Stimulated activated CD8-positive, alpha-beta memory T cell treated with anti-CD3 and anti-CD28 coated beads, Interleukin-4, amount 100 ng/mL, for 4 hours (primary cell): ENCODE measurements at places on chromosomes 11 and 22.

DNA sequence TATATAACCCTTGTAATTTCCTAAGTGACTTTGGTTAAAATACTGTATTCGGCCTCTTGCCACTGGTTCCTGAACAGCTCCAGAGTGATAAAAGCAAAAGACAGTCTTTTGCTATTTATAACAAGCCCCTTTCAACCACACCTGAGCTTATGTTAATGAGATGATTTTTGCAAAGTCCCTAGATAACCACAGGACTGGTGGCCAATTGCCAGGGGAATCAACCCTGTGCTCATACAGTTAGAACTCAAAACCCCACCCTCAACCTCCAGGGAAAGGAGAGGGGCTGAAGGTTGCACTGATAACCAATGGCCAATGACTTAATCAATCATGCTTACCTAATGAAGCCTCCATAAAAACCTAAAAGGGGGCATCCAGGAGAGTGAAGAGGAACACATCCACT is 77.9 kb downstream of the SIK3 start:
- DNase-seq, result no peak

- no peak for DNase-seq
Measured at GRCh38 chr22:36860821-36861659, at the start of gene NCF4. TSS of gene NCF4 (plus strand) at chr22:36861006. CDS start at chr22:36861172, 166 bp downstream.

GRCh38 chr11:19715373-19715772 is 2.7 kb downstream of the NAV2 start:
- DNase-seq, result no peak

- no peak for DNase-seq
Measured at GRCh38 chr11:119028346-119029068, 2.2 kb downstream of the SLC37A4 start.

DNA sequence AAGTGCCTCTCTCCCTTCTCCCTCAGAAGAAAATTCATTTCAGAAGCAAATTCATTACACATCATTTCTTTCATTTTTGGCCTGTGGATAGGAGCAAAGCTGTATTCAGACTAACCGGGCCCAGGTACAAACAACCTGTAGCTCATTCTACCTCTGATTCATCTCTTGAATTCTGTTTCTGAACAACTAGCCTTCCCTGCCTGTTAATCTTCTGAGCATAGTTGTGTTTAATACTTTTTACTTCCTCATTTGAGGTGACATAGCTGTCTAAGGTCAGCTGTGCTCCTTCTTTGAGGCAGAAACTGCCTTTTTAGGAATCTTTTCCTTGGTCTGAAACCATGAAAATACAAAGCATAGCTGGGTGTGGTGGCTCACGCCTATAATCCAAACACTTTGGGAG is 12.6 kb upstream of the IL18BP start:
- no peak for DNase-seq

GRCh38 chr11:2738551-2739431 is 39.0 kb upstream of the KCNQ1OT1 start:
- no peak for DNase-seq

- DNase-seq, result no peak
Measured at GRCh38 chr22:20550851-20551744, 43.7 kb downstream of the MED15 start.

DNA sequence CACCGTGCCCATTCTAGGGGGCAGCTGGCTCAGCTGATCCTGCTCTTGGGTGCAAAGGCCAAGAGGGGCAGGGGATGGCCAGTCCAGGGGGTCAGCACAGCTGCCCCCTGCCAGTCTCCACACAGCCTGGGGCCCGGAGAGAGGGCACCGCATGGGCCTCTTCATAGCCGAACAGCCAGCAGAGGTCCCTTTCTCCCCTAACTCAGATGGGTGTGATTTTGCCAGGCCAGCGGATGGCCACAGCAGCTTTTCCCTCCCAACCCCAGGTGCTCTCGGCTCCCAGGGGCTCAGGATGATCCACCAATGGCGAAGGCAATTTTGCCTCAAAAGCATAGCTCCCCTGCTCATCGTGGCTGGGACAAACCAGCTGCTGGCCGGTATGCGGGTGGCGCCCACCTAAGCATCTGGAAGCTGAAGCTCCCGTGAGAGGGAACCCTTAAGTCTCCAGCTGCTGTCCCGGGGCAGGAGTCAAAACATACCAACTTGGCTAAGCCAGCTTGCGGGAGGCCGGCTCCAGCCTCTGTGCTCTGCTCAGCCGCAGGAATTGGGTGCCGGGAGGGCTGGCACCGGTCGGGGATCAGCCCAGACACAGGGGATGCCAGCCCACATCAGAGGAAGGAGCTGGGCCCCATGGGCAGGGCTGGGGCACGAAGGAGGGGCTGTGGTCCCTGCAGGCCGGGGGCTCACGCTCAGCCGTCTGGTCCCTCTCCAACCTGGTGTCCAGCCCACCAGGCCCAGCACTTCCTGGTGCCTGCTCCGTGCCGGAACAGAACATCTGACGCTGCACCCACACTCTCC is 30.5 kb upstream of the GNB1L start:
- DNase-seq, result no peak

- DNase-seq, result no peak
Measured at GRCh38 chr22:28904211-28904896, 21.0 kb downstream of the ZNRF3 start.

DNA sequence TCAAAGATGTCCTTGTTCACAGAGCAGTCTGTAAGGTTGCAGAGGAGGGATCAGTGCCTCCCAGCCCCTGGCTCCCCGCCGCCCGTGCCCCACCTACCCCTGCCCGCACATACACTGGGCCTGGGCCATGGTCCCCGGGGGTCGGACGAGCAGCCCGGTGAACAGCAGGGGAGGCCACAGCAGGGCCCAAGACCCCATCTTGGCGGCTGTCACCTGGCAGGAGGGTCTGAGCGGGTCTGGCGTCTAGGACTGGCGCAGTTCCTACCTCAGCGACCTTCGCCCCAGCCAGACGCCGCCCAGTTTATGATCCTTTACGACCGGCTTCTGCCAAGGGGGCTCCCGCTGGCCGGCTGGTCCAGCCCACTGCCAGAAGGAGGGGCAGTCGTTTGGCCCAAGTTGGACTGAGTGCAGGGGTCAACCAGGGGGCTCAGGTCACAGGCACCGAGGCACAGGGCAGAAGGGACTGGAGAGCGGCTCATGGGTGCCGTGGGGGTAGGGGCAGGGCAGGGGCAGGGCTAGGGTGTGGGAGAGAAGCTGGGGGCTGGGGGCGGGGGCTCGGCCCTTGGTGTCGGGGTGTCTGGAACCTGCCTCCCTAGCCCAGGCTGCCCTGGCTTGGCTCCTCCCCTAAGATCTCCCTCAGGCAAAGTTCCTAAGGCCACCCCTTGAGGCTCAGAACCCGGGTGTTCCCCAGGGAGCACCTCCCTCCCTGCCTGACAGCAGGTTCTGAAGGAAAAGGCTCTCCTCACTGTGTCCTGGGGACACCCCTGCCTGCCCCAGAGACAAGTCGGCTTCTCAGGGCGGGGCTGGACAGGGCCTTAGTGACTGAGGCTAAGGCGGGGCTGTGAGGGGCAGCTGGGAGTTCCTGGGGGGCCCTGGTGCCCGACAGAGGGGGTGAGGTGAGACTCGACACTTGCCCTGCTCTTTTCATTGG is at the start of gene CDHR5:
Gene CDHR5 (minus strand): TSS at position 251 of the 931 bp plus-strand sequence. CDS start 53 bp downstream, at position 198.
- no peak for DNase-seq

DNA sequence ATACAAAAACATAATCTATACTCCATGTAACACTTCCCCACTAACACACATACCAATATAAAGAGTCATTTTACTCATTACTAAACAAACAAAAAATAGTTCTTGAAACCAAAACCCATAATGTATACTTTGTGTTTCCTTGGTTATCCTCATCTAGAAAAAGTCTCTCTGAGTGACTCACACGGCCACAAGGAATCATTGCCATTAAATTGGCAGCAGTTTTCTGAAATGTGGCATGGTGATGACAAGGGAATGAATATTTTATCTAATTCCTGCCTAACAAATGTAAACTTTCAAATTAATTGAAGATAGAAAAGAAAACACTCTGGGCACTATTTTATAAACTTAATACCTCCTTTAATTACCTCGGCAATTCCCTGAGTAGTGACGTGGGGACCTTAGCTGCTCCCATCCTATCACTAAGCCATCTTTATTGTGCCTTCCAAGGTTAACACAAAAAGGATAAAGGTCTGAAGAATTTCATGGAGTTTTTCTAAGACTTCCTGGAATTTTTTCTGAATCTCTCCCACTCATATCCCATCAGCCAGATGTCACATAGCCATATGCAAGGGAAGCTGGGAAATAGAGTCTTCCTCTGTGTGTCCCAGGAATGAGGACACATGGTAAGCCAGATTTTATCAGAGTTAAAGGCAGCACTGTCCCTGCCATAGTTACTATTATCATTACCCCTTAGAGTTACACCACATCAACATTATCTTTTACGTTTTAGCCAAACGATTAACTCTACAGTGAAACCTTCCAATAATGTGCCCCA is 857.2 kb upstream of the TENM4 start:
- DNase-seq, result no peak

- DNase-seq, result no peak
Measured at GRCh38 chr22:41561335-41561734, 525 bp downstream of the CSDC2 start.

DNA sequence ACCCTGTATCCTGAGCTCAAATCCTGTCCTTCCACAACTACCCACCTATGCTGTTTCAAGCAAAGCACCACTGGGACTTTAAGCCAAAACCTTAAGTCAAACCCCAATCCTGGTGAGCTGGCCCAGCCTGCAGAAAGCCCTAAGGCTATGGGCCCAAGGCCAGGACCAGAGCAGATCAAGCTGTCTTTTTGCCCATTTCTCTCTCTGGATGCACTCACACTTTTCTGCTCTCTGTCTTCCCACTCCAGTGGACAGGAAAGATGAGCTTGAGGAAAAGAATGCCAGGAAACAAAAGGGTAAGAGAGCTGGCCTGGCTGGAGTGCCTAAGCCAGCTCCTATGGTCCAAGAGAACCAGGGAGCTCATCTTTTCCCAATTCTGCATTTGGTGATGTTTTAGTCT is 284.3 kb upstream of the ISX start:
- DNase-seq, result no peak
